ENCODE measurements at places on chromosomes 5 and 9.

DNA sequence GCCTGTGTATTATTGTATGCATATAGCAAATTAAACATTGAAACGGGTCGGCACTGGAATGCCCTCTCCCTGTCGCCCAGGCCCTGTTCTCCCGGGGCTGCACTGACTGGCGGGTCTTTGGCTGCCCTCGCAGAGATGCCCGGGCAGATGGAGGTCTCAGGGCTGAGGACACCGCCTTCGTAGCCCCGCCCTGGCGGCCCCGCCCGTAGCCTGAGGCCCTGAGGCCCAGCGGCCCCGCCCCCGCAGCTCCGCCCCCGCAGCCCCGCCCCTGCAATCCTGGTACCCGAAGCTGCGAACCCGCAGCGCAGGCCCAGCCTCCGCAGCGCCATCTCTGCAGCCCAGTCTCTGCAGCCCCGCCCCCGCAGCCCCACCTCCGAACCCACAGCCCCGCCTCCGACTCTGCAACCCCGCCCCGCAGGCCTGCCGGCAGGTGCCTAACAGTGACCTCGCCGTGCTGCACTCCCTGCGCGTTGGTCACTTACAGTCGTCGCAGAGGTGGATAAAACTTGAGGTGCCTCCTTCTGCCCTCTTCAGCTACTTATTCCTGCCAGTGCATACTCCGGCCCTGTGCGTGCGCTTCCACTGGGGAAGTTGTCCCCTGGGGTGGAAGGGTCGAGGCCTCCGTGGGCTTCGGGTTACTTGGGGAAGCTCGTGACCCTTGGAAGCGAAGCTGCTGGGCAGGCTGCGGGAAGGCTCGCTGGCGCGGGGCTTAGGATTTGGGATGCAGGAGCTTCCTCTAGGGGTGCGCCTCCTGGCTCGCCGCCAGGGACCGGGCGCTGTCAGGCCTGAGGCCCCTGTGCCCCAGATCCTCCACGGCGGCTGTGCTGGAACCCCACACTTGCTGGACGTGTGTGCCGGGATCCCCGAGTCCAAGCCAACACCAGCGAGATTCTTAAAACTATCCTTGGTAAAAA, 72.3 kb downstream of the ICE1 start:
- ATAC-seq, result peak; percentile 71

DNA sequence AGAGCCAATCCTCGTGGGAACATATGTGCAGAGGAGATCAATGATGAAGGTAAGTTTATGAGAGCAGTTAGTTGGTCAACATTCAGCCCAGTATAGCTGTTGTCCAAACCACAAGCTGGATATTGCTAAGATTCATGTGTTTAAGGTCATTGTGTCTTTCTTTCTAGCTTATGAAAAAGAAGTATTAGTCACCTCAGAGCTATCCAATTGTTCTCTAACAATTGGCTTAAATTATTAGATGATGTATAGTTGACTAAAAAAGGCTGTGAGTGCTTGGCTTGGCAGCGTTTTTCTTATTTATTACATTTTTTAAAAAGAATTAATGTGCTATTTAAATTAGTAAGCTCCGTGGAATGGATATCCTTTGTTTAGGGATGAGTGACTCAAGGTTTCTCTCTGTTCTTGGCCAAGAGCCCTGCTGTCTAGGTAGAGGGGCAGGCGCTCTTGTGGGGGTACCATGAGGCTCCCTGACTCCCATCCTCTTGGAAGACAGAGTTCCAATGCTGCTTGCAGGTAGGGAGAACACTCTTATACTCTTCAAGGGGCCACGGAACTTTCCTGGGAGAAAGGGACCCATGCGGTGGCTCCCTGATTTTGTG, 487.4 kb downstream of the IRX1 start:
- ATAC-seq, result no peak

GRCh38 chr9:94928691-94929368, 202.3 kb downstream of the AOPEP start:
- no peak for ATAC-seq

GRCh38 chr5:175738602-175739133, 80.8 kb downstream of the HRH2 start:
- ATAC-seq, result peak; percentile 17

GRCh38 chr9:72290311-72290710, 74.7 kb downstream of the ZFAND5 start:
- no peak for ATAC-seq

GRCh38 chr5:124180299-124180874, 566.1 kb downstream of the ZNF608 start:
- no peak for ATAC-seq

GRCh38 chr5:113487416-113487780, 855 bp downstream of the MCC start:
- peak; percentile 6 for ATAC-seq

DNA sequence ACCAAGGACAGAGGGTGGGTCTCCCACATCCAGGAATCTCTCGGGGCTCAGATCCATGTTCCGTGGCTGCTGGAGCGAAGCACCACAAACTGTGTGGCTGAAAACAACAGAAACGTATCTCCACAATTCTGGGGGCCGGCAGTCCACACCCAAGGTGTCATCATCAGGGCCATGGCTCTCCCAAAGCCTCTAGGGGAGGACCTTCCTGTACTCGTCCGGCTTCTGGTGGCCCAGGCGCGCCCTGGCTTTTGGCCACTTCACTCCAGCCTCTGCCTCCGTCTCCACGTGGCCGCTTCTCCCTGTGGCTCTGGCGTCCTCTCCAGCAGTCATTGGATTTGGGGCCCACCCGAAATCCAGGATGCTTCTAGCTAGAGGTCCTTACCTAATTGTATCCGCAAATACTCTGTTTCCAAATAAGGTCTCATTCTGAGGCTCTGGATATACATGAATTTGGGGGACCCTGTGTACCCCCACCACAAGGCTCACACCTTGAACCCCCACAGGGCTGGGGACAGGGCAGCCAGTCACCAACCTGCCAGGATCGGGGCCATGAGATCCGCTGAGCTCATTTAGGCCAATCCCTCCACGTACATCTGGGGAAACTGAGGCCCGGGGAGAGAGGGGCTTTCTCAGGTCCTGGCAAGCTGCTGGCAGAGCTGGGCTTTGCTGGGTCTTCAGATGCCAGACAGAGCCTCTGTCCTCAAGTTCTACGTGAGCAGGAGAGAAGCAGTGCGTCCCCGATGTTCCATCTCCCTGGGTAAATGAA, 158.2 kb downstream of the OLFM1 start:
- no peak for ATAC-seq

DNA sequence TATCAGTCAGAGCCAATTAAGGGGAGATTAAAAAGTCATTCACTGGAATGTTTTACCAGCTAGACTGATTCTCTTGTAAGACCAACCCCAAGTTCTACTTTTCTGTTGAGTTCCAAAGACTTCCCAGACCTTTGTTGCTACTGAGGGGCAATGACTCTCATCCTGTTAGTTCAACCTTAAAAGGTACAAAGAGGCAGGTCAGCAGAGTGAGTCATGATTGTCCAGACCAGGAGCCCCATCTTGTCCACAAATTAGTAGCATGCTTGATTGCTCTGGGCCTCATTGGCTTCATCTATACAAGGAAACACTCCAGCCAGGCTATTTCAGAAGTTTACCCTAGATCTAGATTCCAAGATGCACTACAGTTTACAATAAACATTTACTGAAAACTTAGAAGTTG, 79.9 kb upstream of the IL7R start:
- no peak for ATAC-seq

- peak; percentile 97 for ATAC-seq
Observed at GRCh38 chr5:28403846-28404245, 1365.5 kb upstream of the CDH9 start.

DNA sequence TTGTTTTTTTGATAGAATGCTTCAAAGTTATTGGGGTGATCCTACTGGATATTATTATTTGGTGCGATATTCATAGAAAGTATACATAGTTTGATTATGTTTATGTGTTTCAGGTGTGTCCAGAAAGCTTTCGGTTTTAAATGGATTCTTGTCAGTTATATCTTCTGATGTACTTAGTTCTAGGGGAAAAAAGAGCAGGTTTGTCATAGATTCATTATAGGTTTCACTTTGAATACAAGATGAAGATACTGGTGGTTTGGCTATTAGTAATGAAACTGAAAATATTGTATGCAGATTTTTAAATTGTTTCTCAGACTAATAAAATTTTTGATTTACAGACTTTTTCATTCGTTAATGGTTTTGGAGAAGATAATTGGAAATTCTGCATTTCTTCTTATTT, 98.9 kb downstream of the MAN2A1 start:
- ATAC-seq, result no peak

- no peak for ATAC-seq
Observed at GRCh38 chr5:118554241-118554640, 434.1 kb downstream of the DTWD2 start.

DNA sequence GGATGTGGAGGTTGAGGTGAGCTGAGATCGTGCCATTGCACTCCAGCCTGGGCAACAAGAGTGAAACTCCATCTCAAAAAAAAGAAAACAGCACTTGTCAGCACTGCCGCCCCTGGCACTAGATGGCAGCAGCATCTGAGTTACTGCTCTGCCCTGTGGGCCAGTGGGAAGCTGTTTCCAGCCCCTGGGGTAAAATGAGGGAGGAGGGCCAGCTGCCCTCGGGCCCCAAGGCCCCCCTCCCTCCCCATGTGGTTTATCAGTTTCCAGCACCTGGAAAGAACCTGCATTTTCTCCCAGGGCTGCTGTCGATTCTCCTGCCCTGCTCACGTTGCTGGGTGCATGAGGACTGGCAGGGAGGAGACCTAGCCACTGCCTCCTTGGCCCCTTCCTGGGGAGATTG, 13.2 kb upstream of the CEL start:
- ATAC-seq, result peak; percentile 34

DNA sequence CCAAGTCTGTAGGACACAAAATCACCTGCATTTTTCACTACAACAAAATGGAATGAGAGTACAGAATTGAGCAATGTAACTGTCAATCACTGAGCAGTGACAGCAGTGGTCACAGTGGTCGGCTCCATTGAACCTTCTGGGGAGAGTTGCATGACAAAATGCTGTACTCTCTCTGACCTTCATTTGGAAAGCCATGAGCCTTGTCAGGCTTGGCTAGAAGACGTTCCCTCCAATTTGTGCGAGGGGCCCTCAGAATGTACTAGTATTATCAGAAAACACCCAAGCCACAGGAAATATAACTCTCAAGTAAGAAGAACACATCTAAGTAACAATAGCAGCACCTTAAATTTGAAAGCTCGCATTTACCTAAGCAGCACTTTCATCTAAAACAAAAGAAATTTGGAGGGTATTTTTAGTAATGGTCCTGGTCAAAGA, 425.6 kb upstream of the MEF2C start:
- ATAC-seq, result no peak

DNA sequence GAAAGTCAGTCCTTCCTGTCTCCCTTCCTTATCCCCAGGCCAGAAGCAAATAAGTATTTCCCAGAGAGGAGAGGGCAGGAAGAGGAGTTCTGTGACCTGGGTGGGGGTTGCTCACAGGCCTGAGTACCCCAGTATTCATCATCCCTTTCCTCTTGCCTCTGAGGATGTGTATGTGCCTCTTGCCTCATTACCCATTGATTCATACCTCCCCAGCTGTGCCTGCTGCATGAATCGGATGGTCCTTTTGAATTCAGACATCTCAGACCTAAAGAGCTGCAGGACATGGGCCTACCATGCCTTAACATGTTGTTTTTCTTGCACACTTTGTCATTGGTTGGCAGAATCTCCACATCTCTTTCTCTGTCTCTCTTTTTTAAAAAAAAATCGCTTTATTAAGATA, 112.8 kb upstream of the SHB start:
- no peak for ATAC-seq

GRCh38 chr5:38680094-38680825, 123.8 kb upstream of the LIFR start:
- no peak for ATAC-seq

GRCh38 chr5:65967288-65968066, 41.1 kb downstream of the ERBIN start:
- no peak for ATAC-seq

GRCh38 chr5:67552773-67553172, 356.2 kb upstream of the CD180 start:
- ATAC-seq, result no peak

DNA sequence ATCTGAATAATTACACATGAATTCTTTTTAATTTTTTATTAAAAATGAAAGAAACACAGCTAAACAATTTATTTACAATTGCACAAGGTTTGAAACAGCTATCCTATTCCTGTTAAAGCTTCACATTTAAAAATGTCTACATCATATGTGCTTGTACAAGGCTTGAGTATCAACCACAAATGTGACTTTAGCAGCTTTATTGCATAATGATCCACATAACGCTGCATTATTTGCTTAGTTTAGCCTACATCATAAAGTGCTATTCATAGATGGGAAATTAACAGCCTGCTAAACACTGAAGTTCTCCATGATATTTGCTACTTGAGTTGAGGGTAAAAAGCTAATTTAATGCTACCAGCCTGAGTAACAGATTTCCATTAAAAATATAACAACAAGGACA, 45.0 kb downstream of the TRIM36 start:
- ATAC-seq, result no peak

- ATAC-seq, result no peak
Observed at GRCh38 chr9:95773053-95773418, 102.5 kb upstream of the ERCC6L2 start.

GRCh38 chr5:77636641-77637169, 1.8 kb downstream of the OTP start:
- ATAC-seq, result no peak

DNA sequence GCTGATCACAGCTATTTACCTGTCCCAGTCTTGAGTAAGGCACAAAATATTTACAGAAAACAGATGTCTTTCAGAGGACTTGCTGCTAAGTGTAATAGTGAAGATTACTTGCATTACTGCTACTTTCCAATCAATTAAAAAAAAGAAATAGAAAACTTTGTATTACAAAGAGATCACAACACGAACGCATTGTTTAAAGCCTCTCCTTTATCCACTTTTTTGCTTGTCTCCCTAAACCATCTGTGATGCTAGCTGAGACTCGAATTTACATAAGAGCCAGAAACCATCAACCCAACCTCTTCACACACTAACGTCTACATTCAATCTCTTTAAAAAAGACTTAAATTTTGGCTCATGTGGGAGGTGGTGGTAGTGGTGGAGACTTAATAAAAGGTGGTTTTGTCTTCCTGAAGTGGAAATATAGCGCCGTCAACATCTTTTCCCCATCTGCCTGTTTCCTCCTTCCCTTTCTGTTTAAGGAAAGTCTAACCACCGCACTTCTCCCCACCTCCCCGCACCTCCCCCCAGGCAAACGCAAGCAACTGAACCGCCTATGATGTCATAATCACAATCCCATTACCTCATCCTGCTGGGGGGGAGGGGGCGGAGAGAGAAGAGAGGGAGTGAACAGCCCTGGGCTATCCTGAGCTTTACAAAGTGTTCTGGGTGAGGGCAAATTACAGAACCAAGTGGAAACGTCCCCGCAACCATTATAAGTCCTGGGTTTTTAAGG, 948 bp upstream of the FAM53C start:
- peak; percentile 45 for ATAC-seq

DNA sequence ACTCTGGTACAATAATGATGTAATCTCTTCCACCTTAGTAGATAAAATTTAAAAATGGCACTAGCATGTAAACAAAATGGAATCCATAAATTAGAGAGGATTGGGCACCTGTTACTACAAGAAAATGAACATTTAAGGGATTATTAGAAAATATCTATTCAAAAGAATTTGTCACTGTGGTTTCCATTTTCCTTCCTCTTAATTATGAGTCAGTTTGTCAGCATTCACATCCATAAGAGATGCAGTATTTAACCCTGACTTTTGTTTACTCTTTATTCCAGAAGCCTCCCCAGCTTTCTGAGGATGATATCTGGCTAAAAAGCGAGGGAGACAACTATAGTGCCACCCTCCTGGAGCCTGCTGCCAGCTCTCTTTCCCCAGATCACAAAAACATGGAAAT, 72.1 kb downstream of the C9orf152 start:
- ATAC-seq, result no peak

Data from motor neuron (in vitro differentiated cells).